ENCODE measurements at places on chromosomes 13 and 19.

DNA sequence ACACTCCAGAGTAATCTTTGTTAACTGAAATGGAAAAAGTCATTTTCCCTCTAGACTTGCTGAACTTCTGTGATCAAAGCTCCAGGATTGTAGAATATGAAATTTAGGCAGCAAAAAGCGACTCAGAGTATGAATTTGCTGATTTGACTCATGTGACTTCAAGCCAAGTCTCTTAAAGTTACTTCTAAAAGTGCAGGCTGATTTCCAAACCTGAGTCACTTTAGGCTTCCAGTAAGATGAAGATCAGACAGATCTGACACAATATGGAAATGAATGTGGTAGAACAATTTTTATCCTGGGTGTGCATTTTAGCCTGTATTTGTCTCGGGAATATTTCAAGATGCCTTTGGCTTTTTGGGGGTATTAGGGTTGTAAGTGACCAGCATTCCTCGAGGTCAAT is 151.0 kb upstream of the TMTC4 start:
- no peak for DNase-seq

DNA sequence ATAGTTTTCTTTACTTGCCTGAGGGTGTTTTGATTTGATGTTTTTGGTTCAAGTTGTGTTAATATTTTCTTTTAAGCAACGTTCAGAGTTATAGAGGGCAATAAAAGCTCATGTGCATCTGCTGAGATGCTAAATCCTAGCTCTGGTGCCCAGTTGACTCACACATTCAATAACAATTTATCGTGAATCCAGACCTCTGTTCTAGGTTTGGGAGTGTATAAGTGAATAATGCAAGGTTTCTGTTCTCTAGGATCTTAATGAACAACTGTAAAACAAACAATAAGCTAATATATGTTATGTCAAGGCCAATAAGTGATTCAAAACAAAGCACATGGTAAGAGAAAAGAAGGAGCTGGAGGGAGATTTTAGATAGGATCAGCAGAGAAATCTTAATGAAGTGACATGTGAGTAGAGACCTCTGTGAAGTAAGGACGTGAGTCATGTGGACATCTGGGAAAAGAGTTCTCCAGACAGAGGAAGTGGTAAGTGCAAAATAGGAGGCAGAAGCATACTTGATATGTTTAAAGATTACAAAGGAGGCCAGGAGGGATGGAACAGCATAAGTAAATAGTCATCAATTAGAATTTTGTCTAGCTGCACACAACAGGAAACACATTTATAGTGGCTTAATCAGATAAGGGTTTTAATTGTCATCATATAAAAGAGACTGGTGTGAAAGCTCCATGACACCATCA is 278.5 kb upstream of the HTR2A start:
- no peak for DNase-seq

GRCh38 chr13:89567025-89567424 is 1780.5 kb upstream of the MIR17HG start:
- DNase-seq: no peak

DNA sequence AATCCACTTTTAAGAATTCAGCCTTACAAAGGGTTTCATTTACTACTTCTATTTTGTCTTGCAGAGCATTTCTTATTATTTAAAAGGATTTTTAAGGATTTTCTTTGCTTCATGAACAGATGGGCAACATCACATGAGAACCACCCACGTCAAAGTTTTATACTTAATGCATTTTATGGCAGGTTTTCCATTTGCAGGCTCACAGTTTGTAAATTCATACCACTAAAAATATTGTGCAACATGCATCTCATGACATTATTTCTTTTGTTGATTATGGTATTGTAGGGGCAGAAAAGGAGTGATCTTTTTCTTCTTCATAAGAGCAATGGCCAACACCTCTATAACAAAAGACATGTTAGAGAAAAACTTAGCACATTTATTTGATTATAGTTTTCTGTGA is 554.0 kb upstream of the SPRY2 start:
- no peak for DNase-seq

GRCh38 chr19:29325241-29325975 is 112.5 kb upstream of the UQCRFS1 start:
- DNase-seq: no peak

- no peak for DNase-seq
Measured at GRCh38 chr13:55516610-55517009, 1624.1 kb upstream of the PRR20A start.

Data from stimulated activated CD8-positive, alpha-beta memory T cell treated with anti-CD3 and anti-CD28 coated beads, Interleukin-4, amount 100 ng/mL, for 1 hour (primary cell).